ENCODE measurements at places on chromosomes 7 and 10.

DNA sequence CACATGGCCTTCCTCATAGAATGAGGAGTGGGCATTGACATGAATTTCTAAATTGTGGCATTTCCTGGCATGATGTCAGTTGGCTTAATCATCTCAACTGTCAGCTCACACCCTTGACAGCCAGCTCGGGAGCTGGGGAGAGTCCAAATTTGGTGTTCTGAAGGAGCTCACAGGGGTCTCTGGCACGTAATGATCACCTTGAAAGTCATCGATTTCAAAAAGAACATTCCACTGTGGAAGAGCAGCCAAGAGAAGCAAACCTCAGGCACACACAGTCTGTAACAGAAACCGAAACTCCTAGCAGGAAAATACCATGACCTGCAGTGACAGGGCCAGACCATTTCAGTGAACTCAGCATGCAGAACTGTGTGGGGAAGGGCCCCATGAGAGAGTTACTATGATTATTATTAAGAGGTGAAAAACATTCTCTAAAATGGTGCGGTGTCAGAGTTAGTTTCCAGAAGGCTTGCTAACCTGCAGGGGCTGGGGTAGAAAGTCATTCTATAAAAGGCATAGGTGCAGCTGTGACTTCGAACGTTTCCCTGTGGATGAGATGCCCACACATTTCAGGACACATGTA lies 26.4 kb upstream of the KLF6 start:
- DNase-seq, result no peak

DNA sequence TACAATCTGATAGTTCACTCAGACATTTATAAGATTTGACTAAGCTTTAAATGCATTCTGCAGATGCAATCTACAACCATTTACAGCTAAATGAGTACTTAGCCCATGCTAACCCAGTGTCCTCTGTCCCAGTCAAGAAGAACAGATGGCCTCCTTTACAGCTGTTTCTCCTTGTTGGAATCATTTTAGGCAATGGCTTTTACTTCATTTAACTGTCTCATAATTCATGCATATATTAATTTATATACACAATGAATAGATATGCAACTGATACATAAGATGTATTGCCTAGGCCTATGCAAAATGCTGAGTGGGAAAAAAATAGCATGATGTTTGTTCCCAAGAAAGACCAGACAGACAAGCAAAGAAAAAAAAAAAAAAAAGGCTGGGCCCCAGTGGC lies 82.2 kb downstream of the TSPAN12 start:
- DNase-seq, result no peak

DNA sequence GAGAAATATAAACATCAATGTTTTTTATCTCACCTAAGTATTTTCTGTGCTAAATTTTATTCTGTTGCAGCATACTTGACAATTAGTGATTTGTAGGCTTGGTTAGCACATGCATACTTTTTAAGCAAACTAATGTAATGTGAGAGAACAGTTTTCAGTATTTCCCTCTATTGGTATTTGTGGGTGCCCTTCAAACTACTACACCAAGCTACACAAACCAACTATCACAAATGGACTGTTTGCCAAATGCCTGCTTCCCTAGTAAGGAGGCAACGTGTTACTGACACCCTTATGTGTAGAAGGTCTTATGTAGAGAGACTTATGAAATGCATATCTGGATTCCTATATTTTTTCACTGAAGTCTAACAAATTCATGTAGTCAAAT lies 98.4 kb upstream of the FZD1 start:
- DNase-seq, result no peak

GRCh38 chr7:108234281-108234680 lies 104.1 kb upstream of the LAMB4 start:
- DNase-seq, result no peak

- no peak for DNase-seq
These were observed 850.3 kb upstream of the SORCS1 start for GRCh38 chr10:108014902-108015177.
